ENCODE measurements at places on chromosomes 7 and 10.

- no peak for DNase-seq
Observed at GRCh38 chr10:118970770-118971169, 58.7 kb upstream of the NANOS1 start.

- DNase-seq, result no peak
Observed at GRCh38 chr10:105354010-105354409, 712.9 kb downstream of the SORCS3 start.

- DNase-seq, result no peak
Observed at GRCh38 chr10:75508239-75508813, 76.9 kb downstream of the LRMDA start.

DNA sequence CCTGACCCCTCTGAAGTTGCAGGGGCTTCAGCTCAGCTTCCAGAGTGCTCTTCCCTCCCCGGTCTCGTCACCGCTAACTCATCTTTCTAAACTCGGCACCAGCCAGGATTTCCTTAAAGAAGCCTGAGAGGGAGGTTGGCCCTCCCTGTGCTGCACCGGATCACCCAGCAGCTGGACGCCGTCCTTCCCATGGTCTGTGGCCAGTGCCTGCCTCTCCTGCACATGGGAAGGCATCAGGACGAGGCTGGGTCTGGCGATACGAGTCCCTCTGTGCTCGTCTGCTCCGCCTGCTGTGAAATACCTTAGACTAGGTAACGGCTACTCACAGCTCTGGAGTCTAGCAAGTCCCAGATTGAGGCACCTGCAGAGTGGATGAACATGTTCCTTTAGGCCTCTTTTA is 179.1 kb downstream of the ZMYND11 start:
- DNase-seq, result no peak

GRCh38 chr7:128948312-128948973 is 10.7 kb downstream of the IRF5 start:
- DNase-seq, result no peak

DNA sequence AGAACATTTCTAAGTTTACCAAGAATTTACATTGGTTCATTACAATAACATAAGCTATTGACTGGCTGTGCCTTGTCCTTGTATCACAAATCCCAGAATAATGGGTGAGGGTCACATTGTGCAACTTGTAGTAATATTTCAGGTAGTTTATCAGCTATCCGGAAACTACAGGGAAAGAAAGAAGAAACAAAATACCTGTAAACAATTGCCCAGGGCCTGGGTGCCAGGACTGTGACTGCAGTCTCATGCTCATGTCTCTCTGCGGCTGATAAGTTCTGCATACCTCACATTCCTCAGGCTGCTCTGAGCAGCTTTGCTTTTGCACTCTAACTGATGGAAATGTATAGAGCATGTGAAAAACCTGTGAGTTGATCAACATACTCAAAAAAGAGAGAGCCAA is 131.8 kb upstream of the TRIM24 start:
- DNase-seq, result no peak

DNA sequence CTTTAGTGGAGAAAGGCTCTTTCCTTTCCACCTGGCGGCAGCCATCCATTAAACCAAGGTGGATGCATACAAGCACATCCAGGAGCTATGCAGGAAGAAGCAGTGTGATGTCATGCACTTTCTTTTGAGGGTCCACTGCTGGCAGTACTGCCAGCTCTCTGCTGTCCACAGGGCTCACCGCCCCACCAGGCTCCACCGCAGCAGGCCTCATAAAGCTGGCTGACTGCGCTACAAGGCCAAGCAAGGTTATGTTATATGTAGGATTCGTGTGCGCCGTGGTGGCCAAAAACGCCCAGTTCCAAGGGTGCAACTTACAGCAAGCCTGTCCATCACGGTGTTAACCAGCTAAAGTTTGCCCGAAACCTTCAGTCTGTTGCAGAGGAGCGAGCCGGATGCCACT is 37.3 kb upstream of the TRUB1 start:
- no peak for DNase-seq

DNA sequence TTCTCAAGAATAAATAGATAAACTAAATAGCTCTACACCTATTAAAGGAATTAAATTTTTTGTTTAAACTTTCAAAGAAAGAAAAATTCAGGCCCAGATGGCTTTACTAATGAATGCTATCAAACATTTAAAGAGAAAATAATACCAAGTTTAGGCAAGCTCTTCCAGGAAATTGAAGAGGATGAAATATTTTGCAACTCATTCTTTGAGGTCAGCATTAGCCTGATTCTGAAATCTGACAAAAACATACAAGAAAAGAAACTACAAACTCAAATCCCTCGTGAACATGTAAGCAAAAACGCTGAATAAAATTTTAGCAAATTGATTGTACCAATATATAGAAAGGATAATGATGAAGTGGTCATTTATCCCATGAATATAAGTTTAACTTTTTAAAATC is 93.4 kb downstream of the RTKN2 start:
- DNase-seq, result no peak

- no peak for DNase-seq
Observed at GRCh38 chr10:133274751-133275683, 1.7 kb downstream of the ADAM8 start.

DNA sequence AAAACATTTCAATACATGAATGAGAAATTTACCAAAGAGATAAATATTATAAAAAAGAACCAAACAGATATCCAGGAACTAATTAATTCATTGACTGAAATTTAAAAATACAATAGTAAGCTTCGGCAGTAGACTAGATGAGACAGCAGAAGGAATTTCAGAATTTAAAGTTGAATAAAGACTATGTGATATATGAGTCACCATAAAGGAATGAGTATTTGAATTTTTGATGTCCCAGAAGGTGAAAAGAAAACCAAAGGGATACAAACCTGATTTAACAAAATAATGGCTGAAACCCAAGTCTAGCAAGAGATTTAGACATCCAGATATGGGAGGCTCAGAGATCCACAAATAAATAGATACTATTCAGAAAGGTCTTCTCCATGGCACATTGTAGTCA is 623.9 kb upstream of the FOXK1 start:
- peak; percentile 1 for DNase-seq

- DNase-seq, result no peak
Observed at GRCh38 chr10:61971003-61971325, 69.5 kb downstream of the ARID5B start.

- DNase-seq, result no peak
Observed at GRCh38 chr7:2688409-2689342, 674 bp downstream of the AMZ1 start.

DNA sequence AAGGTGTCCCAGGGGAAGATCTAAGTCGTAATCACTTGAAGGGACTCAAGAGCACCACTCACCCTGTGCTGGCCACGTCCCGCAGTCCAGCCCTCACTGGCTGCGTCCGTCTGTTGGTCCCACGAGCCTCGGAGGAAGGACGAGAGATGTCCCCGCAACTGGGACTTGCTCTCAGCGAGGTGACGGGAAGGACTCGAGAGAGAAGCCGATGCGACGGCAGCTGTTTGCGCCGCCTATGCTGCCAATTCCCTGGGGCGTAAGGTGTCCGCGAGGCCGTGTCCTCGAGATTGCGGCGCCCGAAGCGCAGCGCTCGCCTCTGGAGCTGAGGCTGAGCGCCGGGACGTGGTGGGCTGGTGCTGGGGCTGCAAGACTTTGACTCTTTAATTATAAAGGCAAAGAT is 100.6 kb upstream of the SEMA3E start:
- no peak for DNase-seq

- no peak for DNase-seq
Observed at GRCh38 chr7:24476227-24476626, 97.0 kb upstream of the PALS2 start.

- no peak for DNase-seq
Observed at GRCh38 chr7:111878785-111879184, 316.5 kb upstream of the IMMP2L start.
